ENCODE measurements at places on chromosomes 2 and 18.

GRCh38 chr2:42107249-42108042 is 59.6 kb downstream of the PKDCC start:
- H3K4me1 ChIP-seq: peaks cover 17% of the 10 kb centered on the region
- no peak overlapping the region for H3K4me3 ChIP-seq
- H3K36me3 ChIP-seq: no peaks in the 10 kb centered on the region
- H3K27me3 ChIP-seq: peaks cover 3% of the 10 kb centered on the region
- no peak for DNase-seq

DNA sequence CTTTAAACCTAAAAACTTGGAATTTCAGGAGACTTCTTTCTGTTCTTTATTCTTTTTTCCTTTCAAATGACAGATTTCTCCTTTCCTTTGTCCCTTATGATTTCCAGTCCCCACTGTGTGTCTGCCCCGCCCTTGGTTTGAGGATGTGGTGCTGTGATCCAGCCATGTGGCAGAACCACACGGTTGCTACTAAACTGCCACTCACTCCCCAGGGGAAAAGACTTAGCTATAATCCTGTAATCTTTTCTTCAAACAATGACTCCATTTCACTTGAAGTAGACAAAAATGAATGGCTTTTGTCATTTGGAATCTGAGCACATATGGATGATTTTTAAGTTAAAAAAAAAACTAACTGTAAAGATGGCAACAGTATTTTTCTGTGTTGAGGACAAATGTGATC is 76.2 kb upstream of the STAM2 start:
- no peak for DNase-seq
- H3K27me3 ChIP-seq: peaks cover 6% of the 10 kb centered on the region
- H3K4me3 ChIP-seq: no peak overlapping the region

DNA sequence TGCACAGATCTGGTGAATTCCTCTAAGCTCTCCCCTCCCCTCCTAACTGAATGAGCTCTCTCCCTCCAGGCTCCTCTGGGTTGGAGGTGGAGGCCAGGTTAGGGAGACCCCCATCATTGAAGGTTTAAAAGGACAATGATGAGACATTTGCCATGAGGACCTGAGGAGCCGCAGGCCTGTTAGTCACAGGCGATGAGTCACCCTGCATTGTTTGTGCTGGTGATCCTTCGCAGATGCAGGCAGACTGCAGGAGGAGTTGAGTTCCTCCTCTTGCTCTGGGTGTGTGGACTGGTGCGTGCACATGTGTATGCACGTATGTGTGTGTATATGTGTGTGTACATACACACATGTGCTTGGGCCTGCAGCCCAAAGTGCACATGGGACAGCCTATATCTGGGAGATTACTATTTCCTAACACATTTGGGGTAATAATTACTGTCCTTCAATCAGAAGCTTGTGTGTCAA is 42.0 kb downstream of the MCFD2 start:
- DNase-seq: no peak
- no peaks in the 10 kb centered on the region for H3K27me3 ChIP-seq
- no peak overlapping the region for H3K4me3 ChIP-seq
- no peaks in the 10 kb centered on the region for H3K36me3 ChIP-seq
- no peak overlapping the region for H3K27ac ChIP-seq
- peaks cover 29% of the 10 kb centered on the region for H3K4me1 ChIP-seq

DNA sequence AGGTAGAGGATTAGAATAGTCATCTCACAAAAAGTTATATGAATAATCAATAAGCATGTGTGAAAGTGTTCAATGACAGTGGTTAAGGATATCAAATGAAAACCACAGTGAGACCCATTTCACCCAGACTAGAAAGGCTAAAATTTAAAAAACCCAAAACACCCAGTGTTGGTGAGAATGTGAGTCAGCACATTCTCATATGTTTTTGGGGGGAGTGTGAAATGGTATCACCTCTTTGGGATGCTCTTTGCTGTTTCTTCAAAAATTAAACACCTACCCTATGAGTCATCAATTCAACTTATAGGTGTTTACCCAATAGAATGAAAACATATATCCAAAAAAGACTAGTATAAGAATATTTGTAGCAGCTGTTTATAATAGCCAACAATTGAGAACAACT is 69.8 kb downstream of the MAP3K20 start:
- H3K4me1 ChIP-seq: no peaks in the 10 kb centered on the region

GRCh38 chr2:11093467-11093866 is 61.8 kb upstream of the SLC66A3 start:
- H3K27ac ChIP-seq: no peak overlapping the region
- H3K27me3 ChIP-seq: peaks cover 21% of the 10 kb centered on the region
- peaks cover 8% of the 10 kb centered on the region for H3K4me1 ChIP-seq

- H3K27me3 ChIP-seq: peaks cover 4% of the 10 kb centered on the region
- no peaks in the 10 kb centered on the region for H3K36me3 ChIP-seq
- no peaks in the 10 kb centered on the region for H3K4me1 ChIP-seq
- no peak for DNase-seq
- H3K4me3 ChIP-seq: no peak overlapping the region
Measured at GRCh38 chr18:55003695-55004094, 44.4 kb upstream of the CCDC68 start.

DNA sequence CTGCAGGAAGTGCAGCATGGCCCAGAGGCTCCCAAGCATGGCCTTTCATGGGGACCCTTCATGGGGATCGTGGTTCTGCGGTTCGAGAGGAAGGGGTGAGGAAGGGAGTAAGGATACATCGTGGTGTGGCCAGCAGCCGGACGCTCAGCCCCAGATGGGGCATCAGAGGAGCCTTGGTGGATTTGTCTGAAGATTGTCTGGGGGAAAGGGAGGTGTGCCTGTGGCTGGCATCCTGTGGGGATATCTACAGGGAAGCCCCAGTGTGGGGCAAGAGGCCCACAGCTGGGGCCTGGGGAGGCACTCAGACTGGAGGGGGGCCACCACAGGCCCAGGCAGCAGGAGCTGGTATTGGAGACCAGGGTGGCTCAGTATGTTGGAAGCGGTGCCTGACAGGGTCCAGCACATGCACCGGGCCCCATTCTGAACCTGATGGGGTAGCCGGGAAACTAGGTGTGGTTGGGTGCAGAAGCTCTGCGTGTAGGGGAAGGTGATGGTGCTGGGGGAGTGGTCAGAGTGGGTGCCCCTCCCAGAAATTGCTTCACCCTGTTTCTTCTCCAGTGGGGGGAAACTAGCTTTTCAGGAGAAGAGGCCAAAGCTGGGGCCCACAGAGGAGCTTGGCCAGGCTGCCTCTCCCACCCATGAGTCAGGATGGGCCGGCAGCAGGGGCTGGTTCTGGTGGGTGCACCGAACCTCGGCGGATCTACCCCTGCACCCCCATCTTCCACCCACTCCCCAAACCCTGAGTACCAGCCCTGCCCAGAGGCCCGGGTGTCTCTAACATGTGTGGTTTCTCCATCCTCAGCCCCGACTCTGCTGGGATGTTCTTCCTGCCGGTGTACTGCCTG is 274.4 kb upstream of the HDAC4 start:
- H3K27ac ChIP-seq: no peak overlapping the region
- no peak overlapping the region for H3K4me3 ChIP-seq
- H3K27me3 ChIP-seq: peaks cover 9% of the 10 kb centered on the region
- no peaks in the 10 kb centered on the region for H3K36me3 ChIP-seq
- no peak for DNase-seq

DNA sequence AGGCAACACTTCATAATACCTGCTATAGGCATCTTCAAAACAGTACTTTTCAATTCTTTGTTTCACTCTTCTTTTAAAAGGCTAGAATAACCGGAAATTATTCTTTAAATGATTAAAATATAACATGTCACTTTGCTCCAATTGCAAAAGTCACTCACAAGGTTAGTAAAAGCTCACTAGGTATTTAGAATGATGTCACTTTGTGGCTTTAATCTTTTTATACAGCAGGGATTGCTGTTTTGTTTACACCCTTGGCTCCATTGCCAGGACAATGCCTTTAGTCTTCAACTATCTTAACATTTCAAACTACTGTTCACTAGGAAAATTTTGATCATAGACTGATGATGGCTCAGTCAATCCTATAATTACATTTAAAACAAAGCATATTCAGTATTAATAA is 157.1 kb downstream of the BAZ2B start:
- DNase-seq: no peak
- no peaks in the 10 kb centered on the region for H3K4me1 ChIP-seq
- H3K36me3 ChIP-seq: peaks cover 11% of the 10 kb centered on the region
- no peak overlapping the region for H3K4me3 ChIP-seq

DNA sequence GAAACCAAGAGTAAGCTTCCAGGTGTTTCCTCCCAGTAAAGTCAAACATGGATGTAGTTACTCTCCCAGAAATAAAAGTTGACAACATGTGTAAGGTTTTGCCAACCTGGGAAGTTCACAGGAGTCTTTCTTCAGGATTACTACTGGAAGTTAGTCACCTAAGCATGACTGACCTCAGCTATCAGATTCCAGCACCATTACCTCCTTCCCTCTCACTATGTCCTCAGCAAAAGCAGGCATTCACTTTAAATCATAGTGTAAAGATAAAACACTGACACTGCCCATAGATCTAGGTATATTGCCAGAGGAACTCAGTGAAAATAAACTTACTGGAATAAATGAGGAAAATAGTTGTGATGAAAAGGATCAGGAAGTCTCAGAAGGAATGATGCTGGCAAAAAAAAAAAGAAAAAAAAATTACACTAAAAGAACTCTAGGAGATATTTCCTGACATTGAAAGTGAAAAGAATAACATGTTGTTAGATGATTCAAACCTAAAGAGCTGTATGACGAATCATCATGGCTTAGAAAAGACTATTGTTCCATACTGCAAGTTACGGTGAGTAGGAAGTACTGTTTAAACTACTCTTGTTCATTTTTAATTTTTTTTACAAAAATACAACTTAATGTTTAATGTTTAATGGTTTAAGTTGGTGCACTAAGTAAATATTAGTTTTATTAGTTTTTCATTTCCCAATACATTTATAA is 484.5 kb upstream of the ZNF804A start:
- H3K4me3 ChIP-seq: no peak overlapping the region
- DNase-seq: no peak
- no peak overlapping the region for H3K27ac ChIP-seq
- H3K27me3 ChIP-seq: no peaks in the 10 kb centered on the region

- no peak for DNase-seq
- H3K4me1 ChIP-seq: peaks cover 86% of the 10 kb centered on the region
- peak overlapping the region; percentile 73 for H3K4me3 ChIP-seq
Measured at GRCh38 chr2:9758741-9759140, 84.5 kb upstream of the TAF1B start.

GRCh38 chr2:223566396-223566795 is 35.8 kb downstream of the SCG2 start:
- peaks cover 2% of the 10 kb centered on the region for H3K27me3 ChIP-seq
- DNase-seq: no peak
- peaks cover 6% of the 10 kb centered on the region for H3K4me1 ChIP-seq
- H3K36me3 ChIP-seq: no peaks in the 10 kb centered on the region

GRCh38 chr18:57793302-57793986 is 9.7 kb downstream of the ATP8B1 start:
- no peaks in the 10 kb centered on the region for H3K36me3 ChIP-seq
- H3K27me3 ChIP-seq: peaks cover 31% of the 10 kb centered on the region
- no peak overlapping the region for H3K4me3 ChIP-seq
- peaks cover 26% of the 10 kb centered on the region for H3K4me1 ChIP-seq

DNA sequence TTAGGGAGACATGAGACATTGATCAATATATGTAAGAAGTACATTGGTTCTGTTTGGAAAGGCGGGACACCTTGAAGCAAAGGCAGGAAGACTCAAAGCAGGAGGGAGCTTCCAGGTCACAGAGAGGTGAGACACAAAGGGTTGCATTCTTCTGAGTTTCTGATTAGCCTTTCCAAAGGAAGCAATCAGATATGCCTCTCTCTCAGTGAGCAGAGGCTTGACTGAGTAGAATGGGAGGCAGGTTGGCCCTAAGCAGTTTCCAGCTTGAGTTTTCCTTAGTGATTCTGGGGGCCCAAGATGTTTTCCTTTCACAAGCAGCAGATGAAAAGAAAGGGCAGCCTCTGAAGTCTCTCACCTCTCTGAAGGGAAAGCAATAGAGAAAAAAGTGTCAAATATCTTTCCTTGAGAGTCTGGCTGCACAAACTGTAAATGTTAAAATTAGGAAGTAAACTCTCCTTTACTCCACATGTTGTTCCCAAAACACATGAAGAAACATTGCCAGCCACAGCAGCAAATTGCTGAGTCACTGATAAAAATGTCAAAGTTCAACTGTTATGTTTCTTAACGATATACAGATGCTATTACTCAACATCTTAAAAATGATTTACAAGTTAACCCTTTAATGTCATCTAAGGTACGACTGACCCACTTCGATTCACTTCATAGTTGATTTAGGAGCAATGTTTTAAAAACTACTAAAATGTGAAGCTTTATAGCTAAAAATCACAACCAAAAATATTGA is 40.3 kb downstream of the CYB5A start:
- peaks cover 45% of the 10 kb centered on the region for H3K4me1 ChIP-seq
- peak overlapping the region; percentile 93 for H3K27ac ChIP-seq
- H3K27me3 ChIP-seq: no peaks in the 10 kb centered on the region
- H3K36me3 ChIP-seq: peaks cover 19% of the 10 kb centered on the region
- no peak for DNase-seq
- no peak overlapping the region for H3K4me3 ChIP-seq

- no peak for DNase-seq
- no peak overlapping the region for H3K4me3 ChIP-seq
- no peaks in the 10 kb centered on the region for H3K27me3 ChIP-seq
- no peaks in the 10 kb centered on the region for H3K4me1 ChIP-seq
- H3K27ac ChIP-seq: peak overlapping the region; percentile 14
Measured at GRCh38 chr2:86485103-86485502, 43.9 kb downstream of the KDM3A start.

DNA sequence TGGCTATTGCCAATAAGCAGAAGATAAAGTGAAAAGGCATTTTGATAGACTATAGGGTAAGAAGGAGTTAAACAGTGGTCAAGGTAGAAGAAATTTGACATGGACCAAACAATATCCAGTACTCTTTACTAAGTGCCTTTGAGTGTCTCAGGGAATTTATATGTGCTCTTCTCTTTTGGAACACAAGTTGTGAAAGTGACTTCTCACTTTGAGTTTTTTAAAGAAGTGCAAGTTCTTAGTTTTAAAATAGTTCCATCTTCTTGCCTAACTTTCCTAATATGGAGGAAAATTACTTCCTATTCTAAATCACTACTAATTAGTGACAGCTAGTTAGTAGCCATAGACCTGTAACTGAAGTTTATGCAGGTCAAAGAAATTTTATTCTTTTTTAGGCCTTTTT is 63.4 kb downstream of the AFTPH start:
- no peak overlapping the region for H3K27ac ChIP-seq
- no peak overlapping the region for H3K4me3 ChIP-seq

GRCh38 chr2:41972819-41973218 is 75.0 kb upstream of the PKDCC start:
- H3K4me1 ChIP-seq: peaks cover 48% of the 10 kb centered on the region
- peak overlapping the region; percentile 41 for H3K27ac ChIP-seq
- H3K27me3 ChIP-seq: peaks cover 71% of the 10 kb centered on the region
- no peaks in the 10 kb centered on the region for H3K36me3 ChIP-seq
- no peak for DNase-seq
- H3K4me3 ChIP-seq: no peak overlapping the region
